ENCODE measurements at places on chromosomes 12 and 14. TPM values are rescaled to one million over a fixed set of nuclear protein-coding genes. Genes with fewer than 3 reads are reported as not detected.
A peak's percentile ranks its signal among the peaks of the same experiment; 100 is the strongest.

DNA sequence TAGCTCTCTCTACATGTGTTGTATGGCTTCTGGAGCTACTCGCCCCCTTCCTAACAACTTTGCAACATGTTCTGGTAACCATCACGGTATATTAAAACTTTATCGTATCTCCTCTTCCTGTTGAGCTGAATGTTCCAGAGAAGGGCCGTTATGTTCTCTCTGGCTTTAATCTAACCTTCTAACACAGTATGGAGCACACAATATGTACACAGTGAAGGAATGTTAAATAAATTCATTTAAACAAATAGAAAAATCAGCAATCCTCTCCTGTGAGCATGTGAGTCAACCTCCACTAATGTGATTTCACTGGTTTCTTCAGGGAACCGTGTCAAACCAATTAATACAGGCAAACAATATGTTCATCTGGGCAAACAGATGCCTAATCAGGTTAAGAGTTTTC, 319.5 kb upstream of the OR4E1 start:
- no peak for DNase-seq

BBOF1 gene
- total RNA-seq = 2.4 TPM

- DNase-seq = no peak
Observed at GRCh38 chr14:64035143-64035542, 182.3 kb downstream of the SYNE2 start.

- DNase-seq = no peak
Observed at GRCh38 chr12:68482014-68482413, 128.7 kb upstream of the RAP1B start.

GRCh38 chr12:57135527-57136326, 7.4 kb downstream of the LRP1 start:
- no peak for DNase-seq

GRCh38 chr12:50132505-50133135, 20.6 kb downstream of the COX14 start:
- peak; percentile 61 for DNase-seq

HRK gene
- total RNA-seq = not detected

DNA sequence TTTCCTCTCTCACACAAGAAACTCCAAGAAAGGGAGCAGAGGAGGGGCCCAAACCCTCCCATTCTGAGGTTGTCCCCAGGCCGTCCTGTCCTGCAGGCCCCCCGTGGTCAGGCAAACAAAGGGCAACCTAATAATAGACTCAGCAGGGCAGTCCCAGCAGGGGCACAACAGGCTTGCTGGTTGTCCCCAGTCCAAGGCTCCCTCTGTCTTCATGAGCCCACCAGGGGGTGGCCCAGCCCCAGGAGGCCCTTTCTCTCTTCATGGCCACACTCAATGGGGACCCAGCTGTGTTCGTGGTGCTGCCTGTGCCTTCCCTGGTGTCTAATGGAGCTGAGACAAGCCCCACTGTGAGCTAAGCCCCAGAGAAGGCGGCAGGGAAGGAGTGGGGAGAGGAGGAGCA, 359.9 kb downstream of the ADGRD1 start:
- DNase-seq = no peak

DNA sequence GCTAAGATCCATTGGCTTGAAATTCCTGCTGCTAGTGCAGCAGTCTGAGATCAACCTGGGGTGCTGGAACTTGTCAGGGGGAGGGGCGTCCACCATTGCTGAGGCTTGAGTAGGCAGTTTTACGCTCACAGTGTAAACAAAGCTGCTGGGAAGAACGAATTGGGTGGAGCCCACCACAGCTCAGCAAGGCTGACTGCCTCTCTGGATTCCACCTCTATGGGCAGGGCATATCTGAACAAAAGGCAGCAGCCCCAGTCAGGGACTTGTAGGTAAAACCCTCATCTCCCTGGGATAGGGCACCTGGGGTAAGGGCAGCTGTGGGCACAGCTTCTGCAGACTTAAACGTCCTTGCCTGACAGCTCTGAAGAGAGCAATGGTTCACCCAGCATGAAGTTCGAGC, 191.7 kb downstream of the ALG10B start:
- no peak for DNase-seq

GRCh38 chr12:230925-231671, 17.1 kb upstream of the SLC6A12 start:
- no peak for DNase-seq

GYS2 gene
- total RNA-seq = not detected

DNA sequence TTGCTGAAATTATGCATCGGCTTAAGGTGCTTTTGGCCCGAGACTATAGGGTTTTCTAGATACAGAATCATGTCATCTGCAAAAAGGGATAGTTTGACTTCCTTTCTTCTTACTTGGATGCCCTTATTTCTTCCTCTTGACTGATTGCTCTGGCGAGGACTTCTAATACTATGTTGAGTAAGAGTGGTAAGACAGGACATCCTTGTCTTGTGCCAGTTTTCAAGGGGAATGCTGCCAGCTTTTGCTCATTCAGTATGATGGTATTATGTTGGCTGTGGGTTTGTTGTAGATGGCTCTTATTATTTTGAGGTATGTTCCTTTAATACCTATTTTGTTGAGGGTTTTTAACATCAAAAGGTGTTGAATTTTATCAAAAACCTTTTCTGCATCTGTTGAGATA, 8.3 kb downstream of the BMAL2 start:
- DNase-seq = no peak

GRIN2B gene
- not detected for total RNA-seq

KRT86 gene
- not detected for total RNA-seq

TMEM253 gene
- total RNA-seq = not detected

GRCh38 chr12:68037616-68038255, 48.5 kb downstream of the IFNG-AS1 start:
- DNase-seq = no peak

- no peak for DNase-seq
Observed at GRCh38 chr12:97940629-97941028, 478.0 kb downstream of the RMST start.

MAP1LC3B2 gene
- 1.5 TPM for total RNA-seq

GRCh38 chr12:57319678-57320469, 68.9 kb upstream of the STAC3 start:
- no peak for DNase-seq

All from CD4-positive, alpha-beta T cell (primary cell).